ENCODE measurements at places on chromosomes 3 and 15. TPM values are rescaled to one million over a fixed set of nuclear protein-coding genes. Genes with fewer than 3 reads are reported as not detected.

The CNTN3 gene
- not detected for total RNA-seq

The ARPIN gene
- 14.3 TPM for total RNA-seq

The HGD gene
- total RNA-seq = 22.1 TPM

The DUOX2 gene
- total RNA-seq = not detected

The ANKRD34C gene
- total RNA-seq = not detected

The SENP5 gene
- total RNA-seq = 5.1 TPM

The KCNMB3 gene
- total RNA-seq = 2.0 TPM

The NR1I2 gene
- not detected for total RNA-seq

The STRIT1 gene
- total RNA-seq = not detected

The OR5K2 gene
- not detected for total RNA-seq

The CLDN11 gene
- total RNA-seq = 0.21 TPM

The IL12A gene
- 1.1 TPM for total RNA-seq

The TMC3 gene
- not detected for total RNA-seq

The C3orf18 gene
- total RNA-seq = 2.1 TPM

The HES1 gene
- total RNA-seq = 10.2 TPM

The GRM7 gene
- not detected for total RNA-seq

The KBTBD12 gene
- total RNA-seq = not detected

The GOLGA8M gene
- total RNA-seq = not detected

The RASGRP1 gene
- 0.28 TPM for total RNA-seq

The MSL2 gene
- total RNA-seq = 6.7 TPM

The ADAMTS17 gene
- total RNA-seq = 0.21 TPM

The RPUSD2 gene
- 15.3 TPM for total RNA-seq

The PSTPIP1 gene
- total RNA-seq = not detected

The MAP1A gene
- 0.57 TPM for total RNA-seq

The RBP2 gene
- total RNA-seq = not detected

The LRRC15 gene
- 0.12 TPM for total RNA-seq

Data from A549 treated with Mapracorat at 1 μM for 4 hours (cell line).